ENCODE measurements at places on chromosomes 5 and 9.

- DNase-seq, result no peak
Measured at GRCh38 chr5:86115164-86115563, 502.6 kb upstream of the COX7C start.

GRCh38 chr5:157506066-157506590 is 46.1 kb downstream of the NIPAL4 start:
- no peak for DNase-seq

- no peak for DNase-seq
Measured at GRCh38 chr5:132011622-132012343, at the start of gene ACSL6. ACSL6 (minus strand) TSS chr5:132011658; CDS start chr5:132011553, 105 bp downstream.

GRCh38 chr5:6492934-6493333 is 44.3 kb downstream of the UBE2QL1 start:
- DNase-seq, result no peak

Data from putamen (tissue), 1 donor.